Stimulated activated CD4-positive, alpha-beta T cell treated with anti-CD3 and anti-CD28 coated beads, Interleukin-15, amount 100 ng/mL, for 1 hour (primary cell): ENCODE measurements at places on chromosomes 13 and 19.

DNA sequence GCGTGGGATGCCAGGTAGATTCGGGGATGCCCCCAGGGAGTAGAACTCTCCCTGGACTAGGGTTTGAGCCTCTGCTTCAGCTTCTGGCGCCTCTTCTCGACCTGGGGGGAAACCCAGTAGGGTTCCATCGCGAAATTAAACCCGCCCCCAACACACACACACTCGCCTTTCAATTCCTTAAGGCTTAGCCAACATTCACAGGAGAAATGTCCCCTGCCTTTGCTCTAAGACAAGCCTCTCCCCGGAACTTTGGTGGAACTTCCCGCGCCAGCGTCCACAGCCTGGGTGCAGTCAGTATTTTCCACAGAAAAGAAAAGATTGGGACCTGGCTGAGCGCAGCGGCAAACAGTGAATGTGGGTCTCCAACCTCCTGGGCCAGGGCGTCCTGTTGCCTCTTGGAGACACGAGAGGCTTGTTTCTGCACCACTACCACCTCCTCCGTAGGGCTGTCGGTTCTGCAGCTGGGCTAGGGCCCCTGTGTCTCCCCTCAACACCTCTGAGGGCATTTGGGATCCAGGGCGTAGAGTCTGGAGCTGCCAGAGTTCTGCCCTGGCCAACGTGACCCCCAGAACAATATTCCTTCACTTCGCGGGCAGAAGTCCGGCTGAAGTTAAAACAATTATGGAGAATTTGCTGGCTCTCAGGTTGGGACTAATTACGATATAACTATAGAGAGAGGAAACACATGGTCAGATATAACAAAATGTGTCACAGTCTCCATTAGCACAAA lies 3.2 kb downstream of the PDX1 start:
- DNase-seq: no peak

- no peak for DNase-seq
Measured at GRCh38 chr19:9848060-9848459, 12.9 kb downstream of the PIN1 start.

DNA sequence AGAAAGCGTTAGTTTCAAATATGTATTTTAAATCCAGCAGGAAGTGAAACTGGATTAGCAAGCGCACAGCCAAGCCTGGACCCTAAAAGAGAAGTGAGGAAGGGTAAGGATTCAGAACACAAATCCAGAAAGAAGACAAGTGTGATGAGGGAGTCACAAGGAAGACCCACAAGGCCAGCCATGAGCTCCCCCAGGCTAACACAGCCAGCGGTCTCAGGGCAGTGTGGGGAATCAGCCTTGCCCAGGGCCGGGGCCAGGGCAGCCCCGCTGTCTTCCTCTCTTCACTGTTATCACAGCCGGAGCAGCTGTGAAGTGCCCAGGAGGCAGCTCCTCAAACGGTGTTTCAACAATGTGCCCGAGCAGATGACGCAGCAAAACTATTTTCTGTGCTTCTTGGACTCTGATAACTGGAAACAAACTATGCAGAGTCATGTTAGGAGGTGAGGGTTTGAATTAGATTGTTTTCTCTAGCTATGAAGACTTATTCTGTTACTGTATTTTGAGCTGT lies 12.2 kb upstream of the CDC16 start:
- DNase-seq: no peak

GRCh38 chr13:91085127-91085526 lies 262.4 kb upstream of the MIR17HG start:
- no peak for DNase-seq

- DNase-seq: peak; percentile 6
Measured at GRCh38 chr13:100392709-100393630, 195.6 kb downstream of the GGACT start.
